ENCODE measurements at places on chromosomes 6 and 20.

GRCh38 chr6:128663238-128663637 lies 142.8 kb upstream of the PTPRK start:
- DNase-seq = no peak

GRCh38 chr6:111550195-111550594 lies 55.5 kb downstream of the TRAF3IP2 start:
- DNase-seq = no peak

GRCh38 chr6:52117352-52117751 lies 29.9 kb upstream of the PKHD1 start:
- DNase-seq = no peak

DNA sequence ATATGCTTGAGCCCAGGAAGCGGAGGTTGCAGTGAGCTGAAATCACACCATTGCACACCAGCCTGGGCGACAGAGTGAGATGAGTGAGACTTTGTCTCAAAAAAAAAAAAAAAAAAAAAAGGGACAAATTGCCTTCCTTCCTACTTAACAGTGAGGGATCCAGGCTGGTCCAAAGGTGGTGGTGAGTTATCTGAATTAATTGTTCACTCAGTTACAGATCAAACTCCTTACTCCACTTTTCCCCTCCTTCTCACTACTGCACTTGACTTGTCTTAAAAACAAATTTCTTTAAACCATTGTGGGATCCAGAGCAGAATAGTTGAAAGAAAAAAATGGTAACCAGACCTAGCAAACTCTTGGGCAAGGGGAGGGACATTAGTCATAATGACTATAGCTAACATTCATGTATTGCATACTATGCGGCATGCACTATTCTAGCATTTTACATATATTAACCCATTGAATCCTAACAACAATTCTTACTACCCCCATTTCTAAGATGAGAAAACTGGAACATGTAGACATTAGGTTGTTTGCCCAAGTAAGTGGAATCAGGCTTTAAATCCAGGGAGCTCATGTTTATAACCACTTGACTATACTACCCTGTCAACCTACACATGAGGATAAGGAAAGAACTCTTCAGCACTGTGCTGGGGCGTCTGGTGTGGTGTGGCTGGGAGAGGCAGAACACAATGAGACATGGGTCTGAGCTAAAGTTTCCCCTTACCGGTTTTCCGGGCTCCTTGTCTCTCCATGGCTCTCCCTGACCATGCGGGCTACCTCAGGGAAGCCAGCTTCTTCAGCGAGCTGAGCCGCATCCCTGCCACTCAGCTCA lies 1.5 kb downstream of the GPANK1 start:
- DNase-seq = no peak

Data from COLO829 (cell line).